Naive B cell (primary cell): ENCODE measurements at places on chromosomes 1 and 21. TPM values are rescaled to one million over a fixed set of nuclear protein-coding genes. Genes with fewer than 3 reads are reported as not detected.

DNA sequence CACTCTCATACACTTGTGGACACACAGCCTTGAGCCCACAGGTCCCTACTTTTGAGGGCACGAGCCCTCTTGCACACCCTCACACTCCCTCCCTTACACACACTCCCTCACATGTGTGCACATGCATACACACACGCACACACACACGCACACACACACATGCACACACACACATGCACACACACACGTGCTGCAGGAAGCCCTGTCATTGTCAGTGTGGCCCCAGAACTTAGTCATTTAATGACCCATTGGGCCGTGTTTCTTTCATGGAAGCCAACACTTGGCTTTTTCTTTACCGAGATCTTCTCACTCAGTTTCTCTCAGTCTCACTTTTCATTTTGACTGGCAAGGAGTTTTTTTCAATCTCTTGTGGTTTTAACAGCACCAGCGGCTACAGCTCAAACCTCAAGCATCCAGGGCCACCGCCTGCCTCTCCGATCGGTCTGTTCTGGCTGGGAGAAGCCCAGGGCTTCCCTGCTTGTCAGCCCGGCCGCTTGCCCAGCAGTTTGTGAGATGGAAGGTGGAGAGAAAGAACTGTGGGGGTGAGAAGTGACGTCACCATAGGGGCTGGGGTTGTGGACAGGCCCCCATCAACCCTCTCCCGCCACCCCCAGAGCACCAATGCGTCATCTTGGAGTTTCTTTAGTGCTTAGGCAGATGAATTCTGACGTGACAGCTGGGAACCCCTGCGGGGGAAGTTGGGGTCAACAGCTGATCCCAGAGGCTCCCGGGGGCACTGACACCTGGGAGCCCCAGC is 15.8 kb upstream of the TNFRSF8 start:
- no peaks in the 10 kb centered on the region for H3K36me3 ChIP-seq
- no peak overlapping the region for H3K4me3 ChIP-seq
- no peaks in the 10 kb centered on the region for H3K27me3 ChIP-seq
- H3K27ac ChIP-seq, result no peak overlapping the region
- peaks cover 19% of the 10 kb centered on the region for H3K4me1 ChIP-seq

DNA sequence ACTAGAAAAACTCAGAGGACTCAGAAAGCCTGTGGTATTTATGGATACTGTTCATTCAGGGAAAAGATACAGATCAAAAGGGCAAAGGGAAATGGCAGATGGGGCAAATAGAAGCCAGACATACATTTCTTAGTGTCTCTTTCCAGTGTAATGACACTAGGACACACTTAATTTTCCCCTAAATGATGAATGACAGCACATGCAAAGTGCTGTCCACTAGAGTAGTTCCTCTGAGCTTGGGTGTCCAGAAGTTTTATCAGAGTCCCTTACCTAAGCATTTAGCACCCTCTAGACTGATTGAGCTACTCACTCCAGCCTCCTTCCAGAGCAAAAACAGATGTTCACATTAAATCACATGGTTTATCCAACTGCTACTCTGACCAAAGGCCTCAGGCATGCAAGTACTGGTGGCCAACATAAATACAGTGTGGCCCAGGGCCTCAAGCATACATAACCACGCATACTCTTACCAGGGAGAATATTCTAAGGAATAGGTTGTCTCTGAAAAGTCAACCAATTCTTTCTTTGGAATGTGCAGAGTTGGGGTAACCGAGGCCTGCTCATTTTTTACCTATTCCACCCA is 166.9 kb downstream of the NCAM2 start:
- H3K27me3 ChIP-seq, result no peaks in the 10 kb centered on the region
- H3K4me3 ChIP-seq, result no peak overlapping the region
- H3K36me3 ChIP-seq, result no peaks in the 10 kb centered on the region
- peaks cover 4% of the 10 kb centered on the region for H3K4me1 ChIP-seq
- DNase-seq, result no peak

- no peak overlapping the region for H3K27ac ChIP-seq
- no peak overlapping the region for H3K4me3 ChIP-seq
- no peaks in the 10 kb centered on the region for H3K27me3 ChIP-seq
- H3K36me3 ChIP-seq, result no peaks in the 10 kb centered on the region
- H3K4me1 ChIP-seq, result peaks cover 4% of the 10 kb centered on the region
These were observed 112.7 kb downstream of the FGGY start for GRCh38 chr1:59409549-59409948.

DNA sequence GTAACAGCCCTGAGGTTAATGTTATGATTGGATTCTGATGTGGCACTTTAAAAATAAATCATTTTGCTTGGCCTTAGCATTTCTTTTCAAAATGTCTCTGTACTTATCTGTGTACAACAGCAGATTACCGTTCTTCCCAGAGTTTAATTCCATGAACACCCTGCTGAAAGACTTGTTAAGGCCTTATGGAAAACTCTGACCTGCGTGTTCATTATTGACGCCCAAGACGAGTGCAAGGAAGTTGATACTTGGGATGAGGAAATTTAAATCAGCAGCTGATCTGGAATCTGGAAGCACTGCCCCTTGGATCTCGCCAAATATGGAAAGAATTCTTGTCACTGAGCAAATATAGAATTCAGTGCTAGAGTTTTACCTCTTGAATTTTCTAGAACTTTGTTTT is 6.7 kb downstream of the ERG start:
- H3K4me1 ChIP-seq, result no peaks in the 10 kb centered on the region
- no peak for DNase-seq
- no peaks in the 10 kb centered on the region for H3K36me3 ChIP-seq
- H3K4me3 ChIP-seq, result no peak overlapping the region

GRCh38 chr1:219478811-219479210 is 134.1 kb downstream of the ZC3H11B start:
- H3K4me1 ChIP-seq, result no peaks in the 10 kb centered on the region
- no peaks in the 10 kb centered on the region for H3K27me3 ChIP-seq
- no peak for DNase-seq
- no peak overlapping the region for H3K4me3 ChIP-seq
- H3K36me3 ChIP-seq, result no peaks in the 10 kb centered on the region

DNA sequence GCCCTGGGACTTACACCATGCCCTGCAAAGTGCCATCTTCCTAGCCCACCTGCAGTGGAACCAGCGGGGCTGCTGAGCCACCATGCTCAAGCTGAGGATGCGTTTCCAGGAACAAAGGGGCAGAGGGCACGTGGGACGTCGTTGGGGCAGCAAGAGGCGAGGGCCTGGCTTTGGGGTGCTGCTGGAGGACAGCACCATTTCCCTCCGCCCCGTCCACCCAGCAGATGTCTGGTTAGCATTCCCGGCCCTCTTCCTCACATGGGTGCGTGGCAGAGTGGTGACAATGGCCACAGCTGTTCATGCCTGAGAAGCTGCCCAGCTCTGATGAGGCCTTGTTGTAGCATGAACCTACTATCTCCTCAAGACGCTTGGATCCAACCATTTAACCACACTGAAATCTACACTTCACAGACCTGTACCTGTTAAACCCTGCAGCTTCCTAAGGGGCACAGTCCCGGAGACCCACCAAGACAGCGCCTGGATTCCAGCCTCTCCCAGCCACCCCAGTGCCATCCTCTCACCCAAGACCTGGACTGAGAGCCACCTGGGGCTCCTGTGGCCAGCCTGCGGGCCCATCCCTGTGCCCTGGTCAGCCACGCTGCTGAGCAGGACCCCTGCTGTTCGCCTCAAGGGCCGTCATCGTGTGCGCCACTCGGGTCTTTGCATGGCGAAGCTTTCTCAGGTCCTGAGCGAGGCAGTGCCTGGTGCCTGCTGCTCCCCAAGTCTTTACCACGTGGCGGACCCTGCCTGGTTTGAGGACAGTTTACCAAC is 33.2 kb downstream of the SLC45A1 start:
- no peaks in the 10 kb centered on the region for H3K36me3 ChIP-seq
- H3K27ac ChIP-seq, result peak overlapping the region; percentile 31
- no peak overlapping the region for H3K4me3 ChIP-seq
- H3K27me3 ChIP-seq, result peaks cover 3% of the 10 kb centered on the region

DNA sequence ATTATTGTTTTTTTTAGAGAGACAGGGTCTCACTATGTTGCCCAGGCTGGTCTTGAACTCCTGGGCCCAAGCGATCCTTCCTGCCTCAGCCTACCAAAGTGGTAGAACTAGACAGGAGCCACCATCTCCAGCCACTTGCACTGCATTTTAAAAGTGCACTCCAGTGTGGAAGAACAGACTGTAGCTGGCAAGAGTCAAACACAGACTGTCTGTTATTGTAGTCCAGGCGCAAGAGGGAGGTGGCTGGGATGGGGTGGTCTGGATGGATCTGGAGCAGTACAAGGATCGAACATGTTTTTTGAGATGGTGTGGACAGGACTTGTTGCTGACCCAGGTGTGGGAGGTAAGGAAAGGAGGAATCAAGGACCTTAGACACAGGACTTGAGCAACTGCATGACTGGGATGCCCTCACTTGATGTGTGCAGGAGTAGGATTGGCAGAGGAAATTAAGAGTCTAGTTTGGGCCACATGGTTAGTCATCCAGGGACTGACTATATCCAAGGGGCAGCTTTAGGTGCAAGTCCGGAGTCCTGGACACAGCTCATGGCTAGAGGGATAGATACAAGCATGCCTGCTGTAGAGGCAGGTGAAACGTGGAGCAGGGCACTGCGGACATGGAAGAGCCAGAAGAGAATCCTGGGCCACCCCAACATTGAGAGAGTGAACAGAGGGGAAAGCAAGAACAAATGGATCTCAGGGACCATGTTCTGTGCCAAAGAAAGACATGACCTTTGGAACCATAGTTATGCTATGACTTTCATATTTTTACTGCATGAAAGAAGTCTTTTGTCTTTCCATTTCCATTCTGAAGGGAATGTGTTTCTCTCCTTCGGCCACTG is 42.0 kb downstream of the ELK4 start:
- H3K27ac ChIP-seq, result peak overlapping the region; percentile 42
- peaks cover 49% of the 10 kb centered on the region for H3K4me1 ChIP-seq
- DNase-seq, result no peak
- no peaks in the 10 kb centered on the region for H3K27me3 ChIP-seq

The APCS gene
- polyA plus RNA-seq, result not detected
